ENCODE measurements at places on chromosomes 6 and 20. TPM values are rescaled to one million over a fixed set of nuclear protein-coding genes. Genes with fewer than 3 reads are reported as not detected.
A peak's percentile ranks its signal among the peaks of the same experiment; 100 is the strongest.

DNA sequence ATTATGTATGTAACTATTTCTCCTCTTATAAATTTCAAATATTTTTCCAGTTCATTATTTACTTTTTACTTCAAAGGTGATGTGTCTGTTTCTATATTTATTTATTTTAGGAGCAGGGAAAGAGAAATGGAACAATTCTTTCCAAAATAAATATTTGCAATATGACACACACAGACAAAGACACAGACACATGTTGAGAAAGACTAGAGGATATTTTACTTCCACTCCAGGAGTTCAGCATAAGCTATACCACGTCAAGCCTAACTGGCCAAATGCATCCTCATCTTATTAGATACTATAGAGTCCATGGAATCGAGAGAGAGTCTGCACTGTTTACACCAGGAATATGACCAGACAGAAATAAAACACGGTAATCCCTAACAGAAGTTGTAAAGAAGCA is 13.3 kb downstream of the RALGAPA2 start:
- no peaks in the 10 kb centered on the region for H3K27me3 ChIP-seq
- DNase-seq: no peak
- H3K4me1 ChIP-seq: no peaks in the 10 kb centered on the region
- H3K4me3 ChIP-seq: no peak overlapping the region
- H3K36me3 ChIP-seq: peaks cover 2% of the 10 kb centered on the region
- no peak overlapping the region for H3K27ac ChIP-seq

DNA sequence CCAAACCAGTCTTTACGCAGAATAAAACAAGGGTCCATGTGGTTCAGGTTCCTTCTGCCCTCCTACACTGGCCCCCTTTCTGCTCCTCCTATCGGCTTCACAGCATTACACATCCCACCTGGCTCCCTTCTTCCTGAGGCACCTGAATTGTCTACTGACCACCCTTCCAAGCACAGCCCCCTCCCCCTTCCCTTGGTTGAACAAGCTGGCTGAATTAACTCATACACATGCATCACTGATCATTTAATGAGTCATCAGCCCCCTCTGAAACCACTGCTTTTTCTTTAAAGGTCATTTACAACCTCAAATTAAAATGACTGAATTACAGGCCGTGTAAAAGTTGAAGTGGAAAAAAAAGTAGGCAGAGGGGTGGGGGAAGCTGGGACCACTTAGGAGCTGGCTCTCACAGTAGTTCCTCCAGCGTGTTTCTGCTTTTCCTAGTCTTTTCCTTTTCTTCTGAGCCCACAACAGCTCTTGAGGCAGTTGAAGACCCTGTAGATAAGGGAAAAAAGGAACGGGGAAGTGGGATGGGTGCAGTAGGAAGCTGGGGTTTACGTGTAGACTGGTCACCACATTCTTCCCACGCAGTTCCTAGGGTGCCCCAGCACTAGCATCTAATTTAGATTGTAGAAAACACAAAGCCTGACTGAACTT is 67.6 kb downstream of the FYN start:
- DNase-seq: peak; percentile 80
- peak overlapping the region; percentile 100 for H3K27ac ChIP-seq
- peaks cover 92% of the 10 kb centered on the region for H3K4me1 ChIP-seq
- no peaks in the 10 kb centered on the region for H3K27me3 ChIP-seq
- peak overlapping the region; percentile 64 for H3K4me3 ChIP-seq
- H3K36me3 ChIP-seq: peaks cover 32% of the 10 kb centered on the region

- DNase-seq: no peak
- H3K36me3 ChIP-seq: no peaks in the 10 kb centered on the region
- H3K27ac ChIP-seq: no peak overlapping the region
- H3K27me3 ChIP-seq: peaks cover 5% of the 10 kb centered on the region
Measured at GRCh38 chr6:53411451-53411850, 62.7 kb upstream of the ELOVL5 start.

- DNase-seq: no peak
- H3K27ac ChIP-seq: no peak overlapping the region
- H3K4me3 ChIP-seq: no peak overlapping the region
- H3K4me1 ChIP-seq: no peaks in the 10 kb centered on the region
- no peaks in the 10 kb centered on the region for H3K36me3 ChIP-seq
- H3K27me3 ChIP-seq: peaks cover 22% of the 10 kb centered on the region
Measured at GRCh38 chr6:1481286-1481685, 91.9 kb downstream of the FOXF2 start.

GRCh38 chr6:131832363-131832762 is 24.5 kb downstream of the ENPP1 start:
- no peaks in the 10 kb centered on the region for H3K4me1 ChIP-seq
- H3K4me3 ChIP-seq: no peak overlapping the region
- H3K36me3 ChIP-seq: no peaks in the 10 kb centered on the region
- no peak overlapping the region for H3K27ac ChIP-seq
- no peak for DNase-seq

HECA gene
- total RNA-seq: 47.3 TPM

DNA sequence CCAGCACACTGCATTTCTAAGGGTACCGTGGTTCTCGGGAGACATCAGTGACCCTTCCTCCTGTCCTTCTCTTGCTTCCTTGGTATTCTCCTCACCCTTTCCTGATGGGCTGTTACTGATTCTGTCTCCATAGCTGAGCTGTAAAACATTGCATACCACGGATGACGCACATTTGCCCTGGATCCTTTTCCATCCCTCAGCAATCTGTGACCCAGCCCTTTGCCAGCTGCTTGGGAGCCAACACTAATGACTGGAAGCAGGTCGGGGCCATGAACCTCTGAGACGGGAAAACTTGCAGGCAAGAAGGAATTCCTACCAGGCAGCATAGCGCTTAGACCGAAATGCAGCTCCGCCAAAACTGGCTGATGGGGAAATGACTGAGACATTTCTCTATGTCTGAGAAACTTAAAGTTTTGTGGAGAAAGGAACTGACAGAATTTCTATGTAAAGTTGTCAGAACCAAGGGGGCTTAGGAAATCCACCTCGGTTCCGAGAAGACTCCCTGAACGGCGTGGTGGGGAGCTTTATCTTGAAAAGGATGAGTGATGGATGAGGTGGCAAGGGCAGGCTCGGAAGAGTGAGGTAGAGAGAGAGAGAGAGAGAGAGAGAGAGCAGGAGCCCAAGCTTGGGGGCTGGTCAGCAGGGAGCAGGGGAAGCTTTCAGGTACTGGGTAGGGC is 19.2 kb downstream of the TUBB2B start:
- H3K36me3 ChIP-seq: peaks cover 1% of the 10 kb centered on the region
- H3K4me1 ChIP-seq: peaks cover 20% of the 10 kb centered on the region
- H3K27me3 ChIP-seq: peaks cover 14% of the 10 kb centered on the region

GRCh38 chr20:46800409-46800804 is 91.0 kb downstream of the SLC2A10 start:
- H3K4me1 ChIP-seq: no peaks in the 10 kb centered on the region
- no peak for DNase-seq
- no peak overlapping the region for H3K27ac ChIP-seq
- no peaks in the 10 kb centered on the region for H3K36me3 ChIP-seq
- no peak overlapping the region for H3K4me3 ChIP-seq

DNA sequence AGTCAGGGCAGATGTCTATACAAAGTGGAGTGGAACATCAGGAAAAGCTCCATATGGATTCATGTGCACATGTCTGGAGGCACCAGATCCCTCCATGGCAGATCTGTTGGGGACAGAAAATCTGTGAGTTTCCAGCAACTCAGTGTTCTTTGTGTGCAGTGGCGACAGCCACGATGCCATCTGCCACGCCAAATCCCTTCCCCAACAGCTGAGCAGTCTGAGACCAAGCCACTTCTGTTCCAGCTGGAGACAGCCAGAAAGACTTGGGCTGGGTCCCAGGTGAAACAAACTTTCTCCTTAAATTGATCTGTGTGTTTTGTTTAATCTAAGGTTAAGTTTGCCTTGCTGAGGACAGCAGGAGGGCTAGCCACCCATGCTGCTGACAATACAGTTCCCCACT is 22.9 kb downstream of the FKBP1A start:
- peaks cover 46% of the 10 kb centered on the region for H3K4me1 ChIP-seq
- no peak overlapping the region for H3K4me3 ChIP-seq
- H3K27ac ChIP-seq: no peak overlapping the region
- H3K27me3 ChIP-seq: no peaks in the 10 kb centered on the region

GRCh38 chr20:64099880-64100565 is 7.3 kb downstream of the NPBWR2 start:
- no peaks in the 10 kb centered on the region for H3K36me3 ChIP-seq
- H3K4me1 ChIP-seq: peaks cover 9% of the 10 kb centered on the region
- no peak overlapping the region for H3K4me3 ChIP-seq
- no peak for DNase-seq
- H3K27ac ChIP-seq: no peak overlapping the region

GRCh38 chr20:34426026-34426425 is 63.0 kb downstream of the ITCH start:
- H3K27me3 ChIP-seq: no peaks in the 10 kb centered on the region
- DNase-seq: no peak
- H3K36me3 ChIP-seq: peaks cover 29% of the 10 kb centered on the region
- H3K4me1 ChIP-seq: no peaks in the 10 kb centered on the region
- H3K27ac ChIP-seq: no peak overlapping the region

Measured in activated CD8-positive, alpha-beta memory T cell treated with anti-CD3 and anti-CD28 coated beads, Interleukin-2, amount 10 ng/mL, durations not matched to agents 7 days and 5 days (primary cell).